ENCODE measurements at places on chromosomes 3 and 15.

DNA sequence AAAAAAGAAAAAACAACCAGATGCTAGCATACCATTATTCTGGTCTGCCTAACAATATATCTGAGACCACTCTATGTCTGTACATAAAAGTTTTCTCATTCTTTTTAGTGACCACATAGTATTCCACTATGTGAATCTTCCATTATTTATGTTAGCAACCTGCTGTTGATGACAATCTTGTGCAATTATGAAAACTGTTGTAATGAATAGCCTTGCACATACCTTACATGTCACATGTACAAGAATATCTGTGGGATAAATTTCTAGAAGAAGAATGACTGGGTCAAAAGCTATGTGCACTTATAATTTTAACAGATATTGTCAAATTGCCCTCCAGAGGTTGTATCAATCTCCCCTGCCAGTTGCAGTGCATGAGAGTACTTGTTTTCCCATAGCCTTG is 62.5 kb downstream of the ARHGAP31 start:
- DNase-seq, result no peak

DNA sequence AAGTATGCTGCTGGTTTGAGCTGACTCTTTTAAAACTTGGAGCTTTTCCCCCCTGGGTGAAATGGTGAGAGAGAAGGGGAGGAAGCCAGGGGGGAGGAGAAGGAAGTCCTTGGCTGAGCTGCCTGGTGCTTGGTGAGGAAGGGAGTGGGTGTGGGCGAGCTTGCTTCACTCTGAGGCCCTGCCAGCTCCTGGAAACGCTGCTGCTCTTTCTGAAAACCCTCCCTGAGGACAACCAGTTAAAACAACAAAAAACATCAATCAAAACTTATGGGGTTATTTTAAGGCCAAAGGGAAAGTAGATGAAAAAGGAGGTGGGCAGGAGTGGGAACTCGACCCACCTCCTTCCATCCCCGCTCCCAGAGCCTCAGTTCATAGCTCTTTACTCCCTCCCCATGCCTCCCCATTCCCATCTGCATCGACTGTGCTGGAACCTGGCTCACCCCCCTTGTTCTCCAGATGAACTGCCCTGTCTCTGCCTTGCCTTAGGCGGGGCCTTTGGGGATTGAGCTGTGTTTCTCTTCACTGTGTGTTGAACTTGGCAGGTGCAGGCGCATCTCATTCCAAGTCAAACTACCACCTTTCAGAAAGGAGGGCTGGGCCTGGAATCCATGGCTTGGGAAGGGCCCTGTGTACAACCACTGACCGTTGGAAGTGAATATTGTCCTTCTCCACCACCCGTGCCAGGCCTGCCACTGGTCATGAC is 166.1 kb downstream of the ZNF621 start:
- DNase-seq, result no peak

DNA sequence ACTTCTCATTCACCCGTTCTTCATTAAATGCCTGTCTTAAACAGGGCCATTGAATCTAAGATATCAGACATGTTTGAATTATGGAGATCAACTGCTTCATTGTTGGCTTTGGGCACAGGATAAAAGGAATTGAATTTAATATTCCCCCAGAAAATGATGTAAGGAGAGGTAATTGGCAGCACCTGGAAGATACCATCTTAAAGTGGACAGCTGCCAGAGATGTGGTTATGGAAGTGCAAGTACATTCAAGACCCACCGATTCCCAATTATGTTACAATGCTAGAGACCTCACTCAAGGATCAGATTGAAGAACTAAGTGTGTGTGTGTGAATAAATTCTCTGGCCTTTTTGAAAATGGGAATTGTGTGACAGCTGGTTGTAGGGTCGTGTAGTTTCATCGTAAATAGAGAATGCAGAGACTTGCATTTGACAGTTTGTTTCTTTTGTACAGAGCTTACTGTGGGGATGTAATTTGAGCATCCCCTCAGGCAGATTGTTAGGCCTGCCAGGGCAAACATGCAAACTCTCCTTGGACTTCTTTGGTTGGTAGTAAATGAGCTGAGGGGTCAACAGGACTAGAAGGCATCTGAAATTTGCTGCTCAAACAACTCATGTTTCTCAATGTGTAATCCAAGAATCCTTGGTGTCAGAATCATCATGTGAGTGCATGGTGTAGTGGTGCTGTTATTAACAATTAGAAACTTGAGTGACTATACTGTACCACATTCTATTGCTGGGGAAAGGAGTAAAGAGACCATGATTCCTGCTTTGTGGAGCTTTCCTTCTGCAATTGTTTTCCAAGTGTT is 359.2 kb upstream of the THRB start:
- no peak for DNase-seq

- no peak for DNase-seq
Measured at GRCh38 chr3:144948711-144949110, 977.1 kb downstream of the DIPK2A start.

DNA sequence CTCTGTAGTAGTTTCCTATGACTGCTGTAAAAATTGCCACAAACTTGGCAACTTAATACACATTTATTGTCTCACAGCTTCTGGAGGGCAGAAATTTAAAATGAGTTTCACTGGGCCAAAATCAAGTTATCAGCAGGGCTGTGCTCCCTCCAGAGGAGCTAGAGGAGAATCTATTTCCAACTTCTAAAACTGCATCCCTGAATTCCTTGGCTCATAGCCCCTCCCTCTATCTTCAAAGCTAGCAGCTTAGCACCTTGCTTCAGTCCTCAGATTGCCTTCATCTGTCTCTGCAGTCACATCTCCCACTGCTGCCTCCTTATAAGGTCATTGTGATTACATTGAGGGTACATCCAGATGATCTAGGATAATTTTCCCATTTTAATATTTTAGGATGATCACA is 17.8 kb upstream of the GADL1 start:
- DNase-seq, result no peak

GRCh38 chr15:31456354-31457060 is 129.9 kb downstream of the KLF13 start:
- no peak for DNase-seq

GRCh38 chr3:124629497-124629896 is 100.8 kb upstream of the UMPS start:
- no peak for DNase-seq

- no peak for DNase-seq
Measured at GRCh38 chr15:36608180-36608579, 28.8 kb downstream of the CDIN1 start.

DNA sequence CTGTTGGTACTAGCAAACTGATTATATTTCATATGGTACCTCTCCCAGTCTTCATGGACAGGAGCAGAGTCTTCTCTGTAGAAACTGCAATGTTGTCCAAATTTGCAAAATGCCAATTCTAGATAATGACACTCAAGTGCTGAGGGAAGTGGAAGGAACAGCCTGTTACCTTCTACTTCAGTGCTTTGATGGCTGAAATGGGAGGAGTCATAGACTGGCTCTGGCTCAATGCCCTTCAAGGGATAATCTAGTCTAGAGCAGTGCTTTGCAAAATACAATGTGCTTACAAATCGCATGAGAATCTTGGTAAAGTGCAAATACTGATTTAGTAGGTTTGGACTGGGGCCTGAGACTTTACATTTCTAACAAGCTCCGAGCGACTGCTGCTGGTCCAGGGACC is 51.7 kb upstream of the ACP3 start:
- DNase-seq, result no peak

GRCh38 chr3:73060302-73060723 is 1.1 kb upstream of the EBLN2 start:
- DNase-seq, result no peak

- no peak for DNase-seq
Measured at GRCh38 chr3:160856450-160856849, 100.4 kb downstream of the PPM1L start.

GRCh38 chr15:73897441-73898261 is 24.3 kb downstream of the TBC1D21 start:
- peak; percentile 40 for DNase-seq

DNA sequence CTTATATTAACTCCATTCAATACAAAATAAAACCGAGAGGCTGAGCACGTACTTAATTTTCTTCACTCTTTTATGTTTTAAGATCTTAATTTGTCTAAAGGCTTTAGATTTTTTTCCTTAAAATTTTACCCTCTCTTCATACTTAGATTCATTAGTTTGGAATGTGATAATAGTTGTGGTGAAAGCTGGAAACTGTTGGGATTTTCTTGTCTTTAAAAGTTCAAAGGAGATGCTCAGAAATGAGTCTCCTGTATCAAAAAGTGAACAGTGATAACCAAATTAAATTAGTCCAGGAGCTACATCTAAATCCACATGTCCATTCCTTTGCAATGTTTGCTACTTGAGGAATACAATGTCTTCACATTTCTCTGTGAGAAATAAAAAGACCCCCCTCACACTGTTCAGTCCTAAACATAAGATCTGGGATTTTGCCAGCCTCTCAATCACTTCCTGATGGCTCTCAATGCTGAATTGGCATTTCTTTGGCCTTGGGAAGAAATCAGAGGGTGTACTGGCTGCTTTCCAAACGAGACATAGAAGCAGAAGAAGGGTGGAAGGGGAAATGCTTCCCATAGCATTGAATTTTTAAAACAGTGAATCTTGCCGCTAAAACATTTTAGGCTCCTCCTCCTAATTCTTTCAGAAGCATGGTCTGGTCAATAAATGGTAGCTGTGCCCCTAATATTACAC is 245.0 kb downstream of the SHOX2 start:
- no peak for DNase-seq

DNA sequence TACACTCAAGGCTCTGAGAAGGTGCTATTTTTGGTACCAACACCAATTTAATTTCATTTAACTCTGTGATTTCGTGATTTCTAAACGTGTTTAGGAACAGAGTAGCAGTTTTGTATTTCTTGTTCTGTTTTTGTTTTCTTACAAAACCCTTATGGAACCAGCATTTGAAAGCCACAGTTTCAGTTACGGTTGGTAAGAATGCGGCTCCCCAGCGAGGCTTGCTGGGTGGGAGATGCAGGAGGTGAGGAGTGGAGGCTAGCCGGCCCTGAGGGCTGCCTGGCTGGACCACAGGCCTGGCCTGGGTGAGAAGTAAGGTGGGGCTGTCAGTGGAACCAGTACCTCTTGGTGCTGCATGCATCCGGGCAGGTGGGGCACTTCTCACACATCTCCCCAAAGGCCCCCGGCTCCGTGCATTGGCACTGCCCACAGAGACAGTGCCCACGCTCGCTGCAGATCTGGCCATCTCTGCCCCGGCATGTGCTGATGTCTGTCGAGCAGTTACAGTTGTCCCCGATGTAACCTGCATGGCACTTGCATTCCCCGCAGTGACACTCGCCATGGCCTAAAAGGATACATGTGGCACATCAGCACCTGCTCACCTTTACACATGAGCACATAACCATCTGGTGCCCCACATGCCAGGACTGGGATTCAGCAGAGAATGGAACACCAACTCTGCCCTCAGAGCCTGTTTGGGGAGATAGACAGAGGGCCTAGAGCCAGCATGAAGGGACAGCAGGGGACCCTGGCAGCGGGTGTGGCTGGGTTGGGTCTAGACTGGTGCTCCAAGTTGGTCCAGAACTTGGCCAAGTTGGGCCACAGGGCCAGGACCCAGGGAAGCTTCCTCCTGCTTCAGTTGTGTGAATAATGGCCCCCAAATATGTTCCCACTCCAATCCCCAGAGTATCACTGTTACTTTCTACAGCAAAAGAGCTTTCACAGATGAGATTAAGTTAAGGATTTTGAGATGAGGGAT is 43.4 kb downstream of the UMPS start:
- no peak for DNase-seq

DNA sequence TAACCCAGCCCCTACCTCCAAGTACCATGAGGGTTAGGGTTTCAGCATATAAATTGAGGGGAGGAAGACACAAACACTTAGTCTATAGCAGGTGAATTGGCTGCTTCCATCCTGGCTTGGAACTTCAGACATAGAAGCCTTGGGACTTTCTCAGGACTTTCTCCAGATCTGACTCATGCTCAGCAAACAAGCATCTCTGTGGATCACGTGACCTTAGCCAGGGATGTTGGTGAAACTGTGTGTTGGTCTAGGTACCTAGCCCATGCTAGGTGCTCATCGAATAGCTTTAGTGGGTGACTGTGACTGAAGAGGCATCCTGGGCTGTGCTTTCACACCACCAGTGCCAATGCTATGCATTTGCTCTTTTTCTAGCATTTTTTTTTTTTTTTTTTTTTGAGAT is 58.9 kb downstream of the CD47 start:
- DNase-seq, result no peak

DNA sequence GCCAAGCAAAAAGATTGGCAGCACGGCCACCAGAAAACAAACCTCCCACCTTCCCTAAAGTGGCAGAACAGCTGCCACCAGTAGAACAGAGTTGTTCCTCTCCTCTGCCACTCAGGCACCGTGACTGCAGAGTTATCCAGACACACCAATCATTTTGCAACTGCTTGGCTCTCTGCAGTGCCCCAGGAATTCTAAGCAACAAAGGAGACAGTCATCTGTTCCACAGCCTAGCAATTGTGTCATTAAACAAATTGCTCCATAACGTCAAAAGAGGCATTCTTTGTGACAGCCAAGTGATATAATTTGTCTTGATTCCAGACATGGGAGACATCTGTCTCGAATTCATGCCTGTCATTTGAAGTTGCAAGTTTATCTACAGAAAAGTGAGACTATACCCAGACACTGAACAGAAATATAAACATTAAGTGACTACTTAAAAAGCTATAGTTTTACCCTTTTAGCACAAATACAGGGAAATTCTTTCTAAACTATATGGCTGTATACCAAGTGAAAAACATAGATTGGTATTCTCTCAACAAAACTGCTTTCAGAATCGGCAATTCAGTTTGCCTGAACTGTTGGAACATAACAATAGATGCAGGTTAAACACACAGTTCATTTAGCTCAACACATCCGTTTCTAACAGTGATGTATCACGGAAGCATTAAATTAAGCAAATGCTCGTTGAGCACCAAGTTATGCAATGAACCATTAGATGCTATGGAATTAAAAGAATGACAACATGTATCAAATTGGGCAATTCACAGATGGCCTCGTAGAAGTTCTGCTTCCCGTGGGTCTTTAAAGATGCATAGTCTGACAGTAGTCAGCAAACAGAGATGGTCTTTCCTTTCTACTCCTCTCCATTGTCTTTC is 281.3 kb downstream of the FGF12 start:
- no peak for DNase-seq

Data from activated CD8-positive, alpha-beta memory T cell treated with anti-CD3 and anti-CD28 coated beads, Interleukin-2, amount 50 U/mL, for 4 hours (primary cell).